Stomach (tissue), 19 donors: ENCODE measurements at places on chromosomes 4 and X. TPM values are rescaled to one million over a fixed set of nuclear protein-coding genes. Genes with fewer than 3 reads are reported as not detected.

DNA sequence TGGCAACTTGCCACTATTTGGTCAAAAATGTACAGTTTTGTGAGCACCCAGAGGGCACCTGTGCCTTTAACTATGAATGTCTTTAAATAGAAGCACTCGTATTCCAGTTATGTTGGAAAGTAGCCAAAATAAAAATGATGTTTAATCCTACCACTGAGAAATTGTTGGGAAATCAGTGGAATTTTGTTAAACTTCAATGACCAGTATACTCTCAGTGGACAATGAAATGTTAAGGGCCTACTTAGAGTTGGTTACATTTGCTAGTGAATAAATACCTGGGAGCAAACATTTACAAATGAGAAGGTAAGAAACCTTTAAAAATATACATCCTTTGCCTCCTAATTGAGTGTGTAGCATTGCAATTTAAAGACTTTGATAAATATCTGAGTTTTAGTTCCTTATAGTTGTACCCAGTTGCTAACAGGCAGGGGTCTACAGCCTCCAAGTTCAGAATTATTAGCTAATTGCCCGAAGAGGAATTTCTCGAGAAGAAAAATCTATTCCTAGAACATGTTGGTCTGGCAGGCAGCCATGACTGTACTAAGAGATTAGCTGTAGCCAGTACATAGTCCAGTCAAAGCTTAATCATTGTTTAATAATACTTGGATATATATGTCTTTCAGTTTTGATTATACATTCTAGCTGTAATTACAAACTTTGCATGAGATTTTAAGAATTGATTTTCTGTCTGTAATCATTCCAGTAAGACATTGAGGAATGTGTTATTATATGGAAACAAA is 93.2 kb downstream of the IL1RAPL2 start:
- DNase-seq, result peak; percentile 68

GRCh38 chr4:48967101-48967500 is 19.0 kb upstream of the CWH43 start:
- no peak for DNase-seq

DNA sequence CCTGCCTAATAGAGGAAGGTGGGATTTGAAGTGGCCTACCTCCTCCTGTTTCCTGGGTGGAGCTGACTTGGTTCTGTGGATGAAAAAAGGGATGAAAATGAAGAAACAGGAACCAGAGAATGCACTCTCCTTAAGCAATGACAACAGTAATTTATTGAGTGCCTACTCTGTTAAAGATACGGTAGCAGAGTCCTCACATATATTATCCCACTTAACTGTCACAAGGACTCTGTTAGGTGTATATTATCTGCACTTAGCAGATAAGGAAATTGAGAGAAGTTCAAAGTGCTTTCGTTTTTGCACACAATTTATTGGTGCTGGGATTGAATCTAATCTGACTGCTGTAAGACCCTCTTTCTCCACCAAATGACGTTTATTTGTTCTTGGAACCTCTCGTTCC is 301.2 kb downstream of the PACRGL start:
- no peak for DNase-seq

The ACE2 gene
- 1.0 TPM for total RNA-seq

- no peak for DNase-seq
Observed at GRCh38 chrX:47482065-47482511, 934 bp downstream of the ZNF41 start.
